ENCODE measurements at places on chromosomes 1 and 21.
A peak's percentile ranks its signal among the peaks of the same experiment; 100 is the strongest.

GRCh38 chr1:110734133-110734680, 59.5 kb upstream of the KCNA3 start:
- DNase-seq = no peak

- no peak for DNase-seq
Observed at GRCh38 chr1:49686107-49686506, 337.6 kb downstream of the AGBL4 start.

DNA sequence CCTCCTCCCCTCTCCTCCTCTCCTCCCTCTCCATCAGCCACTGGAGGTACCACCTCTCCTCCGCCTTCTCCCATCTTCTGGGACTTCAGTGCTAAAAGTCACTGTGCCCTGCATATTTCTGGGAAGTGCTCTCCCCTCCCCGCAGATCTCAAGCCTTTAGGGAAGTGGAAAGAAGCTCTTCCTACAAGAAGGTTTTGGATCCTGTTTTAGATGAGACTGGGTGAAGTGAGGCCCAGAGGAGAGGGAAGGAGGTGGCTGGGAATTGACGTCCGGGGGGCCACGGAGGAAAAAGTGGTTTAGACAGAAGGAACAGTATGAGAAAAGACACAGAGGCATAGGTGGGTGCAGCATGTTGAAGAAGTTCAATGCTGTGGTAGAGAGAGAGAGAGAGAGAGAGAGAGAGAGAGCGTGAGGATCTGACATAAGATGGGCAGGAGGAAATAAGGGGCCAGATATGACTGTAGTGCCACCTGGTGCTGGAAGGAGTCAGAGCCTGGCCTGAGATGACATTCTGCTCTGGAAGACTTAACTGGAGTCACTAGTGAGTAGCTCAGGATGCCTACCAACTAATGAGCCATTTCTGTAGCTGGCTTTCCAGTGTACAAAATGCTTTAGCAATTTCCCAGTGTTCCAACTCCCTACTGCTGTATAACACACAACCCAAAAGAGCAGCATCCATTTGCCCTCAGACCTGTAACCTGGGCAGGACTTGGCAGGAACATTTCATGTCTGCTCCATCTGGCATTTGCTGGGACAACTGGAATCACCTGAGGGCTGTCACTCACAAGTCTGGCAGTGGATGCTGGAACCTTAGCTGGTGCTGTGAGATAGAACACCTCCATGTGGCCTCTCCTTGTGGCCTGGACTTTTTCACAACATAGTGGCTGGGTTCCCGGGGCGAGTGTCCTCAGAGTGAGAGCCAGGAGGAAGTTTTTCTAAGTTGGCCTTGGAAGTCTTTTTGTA, 16.6 kb upstream of the ZSCAN20 start:
- no peak for DNase-seq

- DNase-seq = no peak
Observed at GRCh38 chr1:237340892-237341291, 298.9 kb downstream of the RYR2 start.

DNA sequence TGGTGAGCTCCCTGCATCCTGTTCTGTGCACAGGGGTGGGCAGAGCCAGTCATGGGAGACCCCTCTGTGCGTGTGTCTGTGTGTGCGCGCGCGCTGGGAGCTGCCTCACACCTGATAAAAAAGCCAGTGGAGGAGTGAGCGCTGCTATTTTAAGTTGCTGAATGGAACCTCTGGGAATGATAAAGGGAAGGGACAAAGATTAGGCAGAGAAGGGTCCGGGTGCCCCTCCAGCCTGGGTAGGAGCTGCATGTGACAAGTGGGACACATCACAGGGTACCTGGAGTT, 847 bp downstream of the ADORA1 start:
- no peak for DNase-seq

DNA sequence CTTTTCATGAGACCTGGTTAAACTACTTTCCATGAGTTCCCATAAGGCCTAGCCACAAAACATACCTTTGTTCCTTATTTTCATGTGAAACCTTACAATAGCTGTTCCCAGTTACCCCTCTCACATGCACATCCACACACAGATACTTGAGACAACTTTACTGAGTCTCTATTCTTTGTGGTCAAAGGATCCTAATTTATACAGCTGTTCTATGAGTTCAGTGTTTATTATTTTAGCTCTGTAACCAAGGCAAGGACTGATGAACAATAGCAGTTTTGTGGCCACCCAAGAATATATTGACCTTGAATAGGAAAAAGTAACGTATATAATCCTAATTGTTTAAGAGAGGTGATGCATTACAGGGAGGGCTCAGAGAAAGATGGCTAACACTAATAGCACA, 160.5 kb upstream of the CACYBP start:
- no peak for DNase-seq

GRCh38 chr1:13960375-13960987, 260.5 kb downstream of the PRDM2 start:
- DNase-seq = peak; percentile 46

DNA sequence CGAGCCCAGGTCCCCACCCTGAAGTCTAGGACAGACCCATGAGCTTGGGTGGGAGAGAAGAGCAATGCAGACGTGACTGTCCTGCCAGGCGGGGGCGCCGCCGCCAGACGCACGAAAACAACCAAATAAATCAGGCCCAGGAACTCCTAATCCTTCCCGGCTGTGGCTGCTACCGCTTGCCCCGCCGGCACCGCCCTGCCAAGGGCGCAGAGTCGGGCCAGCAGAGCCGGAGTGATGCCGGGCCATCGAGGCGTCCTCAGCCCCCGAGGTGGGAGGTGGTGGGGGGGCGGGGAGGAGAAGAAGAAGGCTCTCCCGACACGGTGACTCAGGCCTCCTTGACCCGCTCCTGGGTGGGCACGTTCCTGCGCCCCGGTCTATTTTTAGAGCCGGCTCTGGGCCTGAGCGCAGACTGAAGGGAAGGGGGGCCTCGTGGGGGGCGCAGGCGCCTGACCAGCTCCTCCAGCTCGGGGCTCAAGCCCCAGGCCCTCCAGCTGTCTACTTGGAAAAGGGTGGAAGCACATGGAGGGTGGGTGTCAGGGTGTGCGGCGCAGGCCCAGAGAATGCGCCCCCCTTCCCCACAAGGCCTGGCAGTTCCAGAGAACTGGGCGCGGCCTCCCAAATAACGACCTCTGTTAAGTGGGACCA, 10.7 kb upstream of the COL16A1 start:
- no peak for DNase-seq

DNA sequence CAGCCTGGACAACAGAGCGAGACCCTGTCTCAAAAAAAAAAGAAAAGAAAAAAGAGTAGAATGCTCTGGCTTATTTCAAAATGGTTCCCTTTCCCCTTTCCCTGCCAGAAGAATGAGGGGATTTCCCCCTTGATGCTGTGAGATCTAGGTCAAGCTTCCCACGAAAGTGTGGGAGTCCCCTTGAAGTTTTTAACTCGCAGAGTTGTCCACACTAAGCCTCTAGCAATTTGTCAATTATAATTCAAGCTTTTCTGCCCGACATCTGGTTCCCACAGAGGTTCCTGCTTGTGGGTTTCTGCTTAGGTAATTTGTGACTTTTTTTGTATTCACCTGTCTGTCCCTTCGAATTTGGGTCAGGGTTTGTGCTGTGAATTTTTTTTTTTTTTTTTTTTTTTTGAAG, 62.8 kb downstream of the ZFYVE9 start:
- no peak for DNase-seq

GRCh38 chr21:42677339-42678321, 24.2 kb downstream of the PDE9A start:
- no peak for DNase-seq

DNA sequence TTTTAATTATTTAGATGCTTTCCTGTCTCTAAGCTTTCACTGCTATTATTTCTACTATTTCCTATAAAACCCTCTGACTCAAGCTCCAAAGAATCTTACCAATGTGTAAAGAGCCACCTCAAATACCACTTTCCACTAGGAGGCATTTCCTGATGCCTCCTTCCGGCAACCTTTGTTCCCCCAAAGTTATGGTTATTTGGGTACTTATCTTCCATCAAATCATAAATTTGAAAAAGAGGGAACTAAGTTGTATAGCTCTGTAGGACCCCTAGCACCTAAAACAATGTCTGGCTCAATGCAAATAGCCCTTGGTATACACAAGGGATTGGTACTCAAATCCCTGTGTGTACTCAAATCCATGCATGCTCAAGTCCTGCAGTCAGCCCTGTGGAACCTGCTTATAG, 79.6 kb downstream of the NME7 start:
- DNase-seq = no peak

GRCh38 chr1:166605137-166605536, 234.1 kb upstream of the POGK start:
- no peak for DNase-seq

GRCh38 chr1:85148524-85149250, 52.1 kb downstream of the SYDE2 start:
- no peak for DNase-seq

- DNase-seq = no peak
Observed at GRCh38 chr1:230797942-230798365, 50.8 kb downstream of the CAPN9 start.

- peak; percentile 19 for DNase-seq
Observed at GRCh38 chr1:89198491-89199072, at the start of gene GBP4. Gene GBP4 (minus strand): TSS chr1:89198942. CDS start chr1:89198834, 108 bp downstream.

DNA sequence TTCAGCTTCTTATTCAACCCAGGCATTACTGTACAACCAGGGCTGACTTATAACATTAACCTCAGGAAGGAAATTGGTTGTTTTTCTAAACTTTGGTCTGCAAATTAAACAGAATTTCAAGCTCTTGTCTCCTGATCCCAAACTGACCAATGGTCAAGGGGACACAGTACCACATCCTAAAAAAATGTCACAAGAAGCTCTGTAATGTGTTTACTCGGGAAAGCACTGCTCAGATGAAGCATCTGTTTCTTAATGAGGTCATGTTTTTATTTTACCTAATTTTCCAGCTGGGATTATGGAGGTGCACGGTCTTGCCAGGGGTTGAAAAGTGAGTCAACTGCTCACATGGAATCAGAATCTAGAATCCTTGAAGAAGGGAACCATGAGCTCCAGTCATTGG, 18.7 kb downstream of the ADAMTS5 start:
- DNase-seq = no peak

DNA sequence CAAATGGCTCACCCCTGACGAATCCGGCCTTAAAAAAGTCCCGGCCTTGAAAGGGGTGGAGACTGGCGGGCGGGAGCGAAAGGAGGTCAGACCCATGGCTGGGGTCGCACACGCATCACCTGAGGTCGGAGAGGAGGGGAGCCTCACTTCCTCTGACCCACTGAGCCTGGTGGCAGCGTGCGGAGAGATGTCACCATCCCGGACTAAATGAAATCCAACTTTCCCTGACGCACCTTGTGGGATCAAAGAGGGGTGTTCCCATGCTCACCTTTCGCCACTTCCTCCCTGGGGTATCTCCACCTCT, 709 bp upstream of the SLC41A1 start:
- DNase-seq = no peak

DNA sequence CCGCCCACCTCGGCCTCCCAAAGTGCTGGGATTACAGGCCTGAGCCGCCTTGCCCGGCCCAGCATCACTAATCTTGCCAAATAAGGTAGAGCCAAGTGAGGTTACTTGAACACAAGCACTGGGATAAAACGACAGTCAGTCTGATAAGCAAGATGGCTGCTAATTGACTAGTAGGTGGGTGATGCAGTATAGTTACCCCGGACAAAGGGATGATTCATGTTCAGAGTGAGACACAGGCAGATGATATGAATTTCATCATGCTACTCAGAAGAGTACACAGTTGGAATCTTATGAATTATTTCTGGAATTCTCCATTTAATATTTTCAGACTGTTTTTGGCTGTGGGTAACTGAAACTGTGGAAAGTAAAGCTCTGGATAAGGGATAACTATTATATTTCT, 178.4 kb downstream of the USP25 start:
- DNase-seq = no peak

DNA sequence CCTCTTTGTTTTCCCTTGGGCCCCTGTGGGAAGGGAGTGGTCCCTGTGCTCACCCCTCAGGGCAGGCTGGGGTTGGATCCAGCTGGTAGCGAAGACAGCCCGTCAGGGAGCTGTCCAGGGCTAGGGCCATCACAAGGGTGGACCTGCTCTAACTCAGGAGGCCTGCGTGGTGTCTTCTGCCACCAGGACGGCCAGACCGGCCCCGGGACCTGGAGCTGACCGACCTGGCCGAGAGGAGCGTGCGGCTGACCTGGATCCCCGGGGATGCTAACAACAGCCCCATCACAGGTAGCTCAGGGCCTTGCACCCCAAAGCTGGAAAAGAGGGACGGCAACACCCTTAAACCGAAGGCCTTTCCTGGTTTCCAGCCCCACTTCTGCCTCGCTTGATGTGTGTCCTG, 64.2 kb upstream of the CNTN2 start:
- DNase-seq = no peak

- no peak for DNase-seq
Observed at GRCh38 chr1:181767001-181767708, 283.8 kb downstream of the CACNA1E start.

GRCh38 chr1:84450910-84451309, 28.2 kb upstream of the RPF1 start:
- no peak for DNase-seq
